Central memory CD4-positive, alpha-beta T cell (primary cell): ENCODE measurements at places on chromosomes 3 and 15.
A peak's percentile ranks its signal among the peaks of the same experiment; 100 is the strongest.

DNA sequence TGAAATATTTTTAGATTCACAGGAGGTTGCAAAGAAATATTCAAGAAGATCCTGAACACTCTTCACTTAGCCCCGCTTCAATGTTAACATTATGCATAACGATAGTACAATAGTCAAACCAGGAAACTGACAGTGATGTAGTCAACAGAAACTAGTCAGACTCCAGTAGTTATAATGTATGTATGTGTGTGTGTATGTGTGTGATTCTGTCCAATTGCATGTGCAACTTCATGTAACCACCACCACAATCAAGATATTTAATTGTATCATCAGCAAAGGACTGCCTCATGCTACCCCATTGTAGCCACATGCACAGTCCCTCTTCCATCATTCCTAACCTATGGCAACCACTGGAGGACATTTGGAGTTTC, 77.9 kb downstream of the APBA2 start:
- no peak for DNase-seq

DNA sequence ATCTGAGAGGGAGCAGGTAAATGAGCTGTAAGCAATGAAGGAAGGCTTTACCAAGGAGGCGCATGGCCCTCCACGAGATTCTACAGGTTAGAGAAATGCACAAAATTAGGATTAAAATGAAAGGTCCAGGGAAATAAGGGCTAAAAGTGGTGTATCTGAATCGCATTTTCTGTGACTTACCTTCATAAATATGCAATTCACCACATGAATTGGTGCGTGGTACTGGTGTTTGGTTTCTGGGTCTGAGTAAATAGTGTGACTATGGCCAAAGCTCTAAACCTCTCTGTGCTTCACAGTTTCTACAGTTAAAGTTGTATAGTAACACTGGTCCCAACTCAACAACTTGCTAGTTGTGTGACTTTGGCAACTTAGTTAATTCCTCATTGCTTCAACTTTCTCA, 8.1 kb downstream of the ARPP21 start:
- DNase-seq: no peak

DNA sequence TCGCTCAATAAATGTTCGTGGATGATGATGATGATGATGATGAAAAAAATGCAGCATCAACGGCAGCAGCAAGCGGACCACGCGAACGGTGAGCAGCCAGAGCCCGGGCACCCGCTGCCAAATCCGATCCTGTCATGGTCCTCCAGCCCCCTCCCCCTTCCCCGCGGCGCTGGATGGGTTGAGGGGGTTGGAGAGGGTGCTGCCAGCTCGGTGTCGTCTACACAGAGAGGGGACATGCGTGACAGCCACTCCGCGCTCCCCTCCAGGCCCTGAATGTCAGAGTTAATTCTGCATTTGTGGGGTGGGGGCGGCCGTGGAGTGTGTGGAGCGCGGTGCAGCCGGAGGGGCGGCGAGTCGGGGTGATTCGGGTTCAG, 722 bp downstream of the CACNA1D start:
- no peak for DNase-seq

DNA sequence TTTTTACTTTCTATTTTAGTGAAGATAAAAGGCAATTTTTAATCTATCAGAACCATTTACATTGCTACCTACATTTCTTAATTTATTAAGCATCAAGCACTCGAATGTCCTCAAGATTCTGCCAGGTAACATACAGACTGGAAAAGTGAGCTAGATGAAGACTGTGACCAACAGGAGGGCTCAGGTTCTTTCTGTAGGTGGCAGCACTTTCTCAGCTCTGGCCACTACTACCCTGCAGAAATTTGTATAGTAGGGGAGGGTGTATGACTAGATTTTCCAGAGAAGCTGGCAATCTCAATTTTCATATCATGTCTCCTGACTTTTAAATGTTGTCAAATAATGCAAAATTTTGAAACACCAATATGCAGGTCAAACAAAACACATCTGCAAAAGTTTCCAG, 165.0 kb upstream of the SUCLG2 start:
- DNase-seq: no peak

DNA sequence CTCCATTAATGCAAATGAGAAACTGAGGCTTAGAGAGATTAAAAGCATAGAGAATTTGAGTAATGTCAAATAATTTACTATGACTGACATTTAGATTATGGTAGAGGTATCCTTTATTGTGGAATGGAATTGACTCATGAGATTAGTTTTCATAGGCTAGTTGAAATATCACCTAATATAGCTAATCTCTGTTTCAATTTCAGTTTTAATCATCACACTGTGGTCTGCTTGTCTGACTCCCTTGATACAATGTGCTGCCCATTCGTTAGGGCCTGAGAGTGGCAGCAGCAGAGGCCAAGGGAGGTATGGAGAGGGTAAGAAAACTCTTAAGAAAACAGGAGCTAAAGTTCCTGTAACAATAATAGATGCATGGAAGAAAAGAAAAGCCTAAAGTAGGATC, 13.2 kb upstream of the ZBTB20 start:
- no peak for DNase-seq

GRCh38 chr3:127043041-127043641, 60.2 kb downstream of the PLXNA1 start:
- DNase-seq: no peak

- no peak for DNase-seq
These were observed 604.8 kb downstream of the UNC13C start for GRCh38 chr15:54582863-54583643.

- no peak for DNase-seq
These were observed 985 bp downstream of the TRPC1 start for GRCh38 chr3:142724682-142725356.

- no peak for DNase-seq
These were observed 181.4 kb downstream of the CACNA2D3 start for GRCh38 chr3:54303517-54304375.

GRCh38 chr3:124118397-124118796, 126.5 kb upstream of the ROPN1 start:
- DNase-seq: no peak

- DNase-seq: no peak
These were observed 97.3 kb upstream of the ARHGEF3 start for GRCh38 chr3:56899078-56899477.

- DNase-seq: no peak
These were observed 187.8 kb downstream of the SHQ1 start for GRCh38 chr3:72660270-72661114.

DNA sequence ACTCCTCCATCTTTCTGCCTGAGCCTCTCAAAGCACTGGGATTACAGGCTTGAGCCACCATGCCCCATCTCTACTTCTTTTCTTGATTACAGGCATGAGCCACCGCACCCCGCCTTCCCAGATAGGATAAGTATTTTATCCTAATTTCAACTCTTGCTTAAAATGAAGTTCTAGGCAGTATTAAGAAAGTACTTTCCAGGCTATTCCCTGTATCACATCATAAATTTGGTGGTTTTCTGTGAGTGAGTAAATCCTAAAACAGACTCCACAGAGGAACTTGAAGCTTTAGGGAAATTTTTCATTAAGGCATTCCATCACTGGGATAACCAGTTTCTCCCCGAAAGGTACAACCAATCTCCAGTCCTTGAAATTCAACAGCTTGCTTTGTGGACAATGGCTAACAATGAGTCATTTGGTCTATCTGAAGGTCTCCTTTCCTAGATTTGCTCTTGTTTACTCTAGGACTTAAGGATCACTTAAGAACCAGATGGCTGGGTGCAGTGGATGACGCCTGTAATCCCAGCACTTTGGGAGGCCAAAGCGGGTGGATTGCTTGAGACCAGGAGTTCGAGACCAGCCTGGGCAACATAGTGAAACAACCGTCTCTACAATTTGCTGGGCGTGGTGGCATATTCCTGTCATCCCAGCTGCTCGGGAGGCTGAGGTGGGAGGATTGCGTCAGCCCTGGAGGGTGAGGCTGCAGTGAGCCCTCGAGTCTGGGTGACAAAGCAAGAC, 49.7 kb upstream of the SKIL start:
- DNase-seq: no peak

GRCh38 chr3:121995161-121996137, 26.6 kb downstream of the ILDR1 start:
- DNase-seq: peak; percentile 5

DNA sequence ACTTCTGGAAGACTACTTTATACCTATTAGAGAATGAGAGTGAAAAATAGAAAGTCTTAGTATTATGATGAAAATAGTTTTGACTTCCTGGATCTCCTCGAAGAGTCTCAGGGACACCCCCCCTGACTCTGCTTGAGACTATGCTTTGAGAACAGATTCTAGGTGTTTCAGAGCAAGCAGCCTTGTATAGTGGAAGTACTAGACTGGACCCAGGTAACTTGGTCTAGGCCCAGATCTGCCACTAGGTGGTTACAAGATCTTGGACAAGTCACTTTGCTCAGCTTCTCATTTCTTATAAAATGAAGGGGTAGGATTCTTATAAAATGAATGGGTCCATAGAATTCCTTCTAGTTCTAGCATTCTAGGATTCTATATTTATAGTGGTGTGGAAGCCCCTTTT, 9.1 kb downstream of the ABHD5 start:
- no peak for DNase-seq

DNA sequence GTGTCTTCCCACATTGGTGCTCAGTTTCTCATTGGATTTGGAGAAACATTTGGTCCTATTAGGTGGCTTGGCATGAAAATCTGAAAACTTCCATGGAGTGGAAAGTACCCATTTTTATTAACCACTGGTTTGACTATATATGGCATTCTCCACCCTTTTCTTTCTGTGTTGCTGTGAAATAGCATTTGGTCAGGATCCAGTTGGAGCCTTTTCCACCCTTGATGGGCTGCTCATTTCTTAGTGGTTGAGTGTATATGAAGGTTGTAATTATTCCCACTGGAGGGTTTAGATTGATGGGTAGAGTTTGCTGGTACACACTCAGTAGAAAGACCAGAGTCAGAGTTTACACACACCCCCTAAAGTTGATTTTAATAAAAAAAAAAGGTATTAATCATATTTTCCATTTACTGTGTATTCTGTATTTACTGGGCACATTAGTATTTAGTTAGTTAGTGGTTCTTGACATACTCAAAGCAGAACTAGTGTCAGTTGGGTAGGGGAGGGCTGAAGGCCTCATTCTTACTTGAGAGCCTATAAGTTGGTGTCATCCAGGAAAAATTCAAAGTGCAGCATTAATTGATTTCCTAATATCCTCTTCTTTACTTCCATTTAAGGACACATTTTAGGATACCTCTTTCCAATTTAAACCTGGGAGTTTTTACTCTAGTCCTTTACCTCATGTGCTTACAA, 69.5 kb downstream of the FLNB start:
- no peak for DNase-seq

- no peak for DNase-seq
These were observed 49.1 kb downstream of the CCK start for GRCh38 chr3:42216931-42217333.

DNA sequence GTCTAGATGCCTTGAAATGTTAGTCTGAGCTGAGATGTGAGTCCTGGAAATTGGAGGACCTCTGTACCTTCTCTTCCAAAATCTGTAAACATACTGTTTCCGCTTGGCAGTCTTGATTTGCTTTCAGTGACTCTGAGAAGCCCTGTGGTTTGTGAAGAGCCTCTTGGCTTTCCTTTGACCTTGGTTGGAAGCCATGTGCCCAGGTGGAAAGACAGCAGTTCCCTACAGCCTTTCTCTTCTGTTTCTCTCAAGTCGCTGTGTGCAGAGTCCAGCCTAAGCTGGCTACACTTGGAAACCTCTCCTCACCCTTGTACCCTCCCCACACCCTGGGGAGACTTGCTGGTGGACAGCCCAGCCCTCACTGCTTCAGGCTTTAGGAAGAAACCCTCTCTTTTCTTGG, 129.8 kb upstream of the CTDSPL start:
- DNase-seq: no peak

GRCh38 chr15:70491641-70492040, 271.7 kb downstream of the UACA start:
- no peak for DNase-seq

DNA sequence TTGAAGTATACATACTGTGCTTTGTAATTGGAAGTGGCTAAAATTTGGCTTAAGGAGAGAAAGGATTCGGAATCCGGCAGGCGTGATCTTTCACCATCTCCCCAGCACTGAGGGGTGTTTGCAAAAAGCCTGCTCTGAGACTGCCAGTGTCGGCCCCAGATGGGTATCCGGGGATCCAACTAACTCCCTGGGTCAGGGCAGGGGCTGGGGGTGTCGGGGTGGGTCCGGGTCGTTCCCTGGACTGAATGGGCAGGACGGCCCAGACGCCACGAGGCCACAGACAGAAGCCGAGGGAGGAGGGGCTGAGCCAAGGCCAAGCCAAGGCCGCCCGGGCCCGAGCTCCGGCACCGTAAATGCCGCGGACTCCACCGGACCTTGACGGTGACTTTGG, 349 bp downstream of the PPIB start:
- no peak for DNase-seq

DNA sequence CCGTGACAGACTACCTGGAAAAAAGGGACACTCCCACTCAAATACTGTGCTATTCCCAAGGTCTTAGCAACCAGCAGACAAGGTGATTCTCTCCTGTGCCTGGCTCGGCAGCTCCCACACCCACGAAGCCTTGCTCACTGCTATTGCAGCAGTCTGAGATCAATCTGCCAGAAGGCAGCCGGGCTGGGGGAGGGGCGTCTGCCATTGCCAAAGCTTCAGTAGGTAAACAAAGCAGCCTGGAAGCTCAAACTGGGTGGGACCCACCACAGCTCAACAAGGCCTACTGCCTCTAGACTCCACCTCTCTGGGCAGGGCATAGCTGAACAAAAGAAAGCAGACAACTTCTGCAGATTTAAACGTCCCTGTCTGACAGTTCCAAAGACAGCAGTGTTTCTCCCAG, 128.4 kb upstream of the SETMAR start:
- no peak for DNase-seq
